ENCODE measurements at places on chromosomes 13 and 19.
A peak's percentile ranks its signal among the peaks of the same experiment; 100 is the strongest.

DNA sequence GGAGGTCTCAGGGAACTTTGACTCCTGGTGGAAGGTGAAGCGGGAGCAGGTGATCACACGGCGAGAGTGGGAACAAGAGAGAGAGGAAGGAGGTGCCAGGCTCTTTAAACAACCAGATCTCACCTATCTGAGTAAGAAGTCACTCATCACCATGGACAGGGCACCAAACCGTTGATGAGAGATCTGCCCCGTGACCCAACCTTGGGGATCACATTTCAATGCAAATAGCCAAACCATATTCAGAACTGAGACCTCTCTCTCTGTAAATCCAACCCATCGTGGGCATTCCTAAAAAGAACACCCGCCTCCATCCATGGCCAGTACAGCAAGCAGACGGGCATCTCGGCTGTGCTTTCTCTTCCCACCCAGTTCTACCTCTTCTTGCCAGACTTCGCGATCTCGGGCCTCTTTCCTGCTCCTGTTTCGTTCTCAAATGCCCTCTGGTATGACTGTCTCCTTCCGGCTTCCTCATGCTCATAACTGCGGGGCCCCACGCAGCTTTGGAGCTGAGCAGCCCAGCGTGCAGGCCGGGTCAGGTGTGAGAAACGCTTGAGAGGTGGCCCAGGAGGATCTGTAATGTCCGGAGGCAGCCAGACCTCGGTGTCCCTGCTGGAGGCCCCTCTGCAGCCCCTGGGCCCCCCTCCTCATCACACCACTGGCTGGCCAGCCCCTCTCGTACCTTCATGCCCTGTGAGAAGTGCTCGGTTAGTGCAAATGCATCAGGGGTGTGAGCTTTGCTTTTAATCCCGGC, 97.0 kb upstream of the GPR183 start:
- peaks cover 8% of the 10 kb centered on the region for H3K27me3 ChIP-seq
- H3K27ac ChIP-seq, result no peak overlapping the region
- H3K36me3 ChIP-seq, result no peaks in the 10 kb centered on the region
- no peaks in the 10 kb centered on the region for H3K4me1 ChIP-seq
- H3K4me3 ChIP-seq, result no peak overlapping the region

- no peaks in the 10 kb centered on the region for H3K27me3 ChIP-seq
- peak overlapping the region; percentile 79 for H3K4me3 ChIP-seq
- H3K27ac ChIP-seq, result peak overlapping the region; percentile 88
- no peaks in the 10 kb centered on the region for H3K36me3 ChIP-seq
Measured at GRCh38 chr13:76992548-76993001, 694 bp downstream of the CLN5 start.

DNA sequence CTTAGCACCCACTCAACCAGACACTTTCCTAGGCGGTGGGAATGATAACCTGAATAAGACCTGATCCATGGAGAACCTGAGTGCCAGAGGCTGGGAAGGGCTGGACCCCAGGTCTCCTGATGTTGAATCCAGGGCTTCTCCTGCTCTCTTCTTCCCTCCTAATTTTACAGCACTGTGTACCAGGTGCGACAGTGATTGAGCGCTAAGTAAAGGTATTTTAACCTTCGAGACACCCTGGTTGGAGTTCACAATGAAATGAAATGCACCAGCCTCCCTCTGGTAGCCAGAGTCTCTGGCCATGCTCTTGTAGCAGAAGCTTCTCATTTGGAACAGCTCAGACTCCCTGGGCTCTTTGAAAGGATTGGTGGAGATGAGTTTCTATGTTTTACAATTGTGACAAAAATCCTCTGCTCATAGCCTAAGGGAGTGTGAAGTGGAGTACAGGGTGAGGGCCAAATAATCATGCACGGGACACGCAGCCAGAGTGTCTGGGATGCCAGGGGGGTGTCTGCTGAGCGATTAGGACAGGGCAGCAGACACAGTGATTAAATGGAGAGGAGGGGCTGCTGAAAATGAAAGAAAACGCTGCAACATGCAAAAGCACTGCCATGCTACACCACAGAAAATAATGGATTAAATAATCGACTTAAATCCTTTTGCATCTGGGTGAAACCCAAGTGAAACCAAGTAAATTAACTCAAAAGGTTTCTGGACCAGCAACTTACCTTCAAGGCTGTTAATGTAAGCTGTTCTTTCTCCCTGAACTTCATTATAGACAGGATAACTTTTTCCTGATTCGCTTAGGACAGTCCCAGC, 83.8 kb downstream of the FAM216B start:
- no peaks in the 10 kb centered on the region for H3K36me3 ChIP-seq
- H3K27me3 ChIP-seq, result peaks cover 3% of the 10 kb centered on the region
- H3K27ac ChIP-seq, result no peak overlapping the region
- no peaks in the 10 kb centered on the region for H3K4me1 ChIP-seq
- H3K4me3 ChIP-seq, result no peak overlapping the region
- no peak for DNase-seq

GRCh38 chr13:67509018-67509417, 278.9 kb upstream of the PCDH9 start:
- DNase-seq, result no peak
- H3K27me3 ChIP-seq, result no peaks in the 10 kb centered on the region
- H3K36me3 ChIP-seq, result no peaks in the 10 kb centered on the region
- H3K4me1 ChIP-seq, result no peaks in the 10 kb centered on the region
- H3K27ac ChIP-seq, result no peak overlapping the region
- H3K4me3 ChIP-seq, result no peak overlapping the region

GRCh38 chr13:20814224-20814910, 40.6 kb upstream of the EEF1AKMT1 start:
- peaks cover under 1% of the 10 kb centered on the region for H3K36me3 ChIP-seq
- no peak overlapping the region for H3K4me3 ChIP-seq
- peaks cover 16% of the 10 kb centered on the region for H3K4me1 ChIP-seq
- H3K27me3 ChIP-seq, result no peaks in the 10 kb centered on the region

DNA sequence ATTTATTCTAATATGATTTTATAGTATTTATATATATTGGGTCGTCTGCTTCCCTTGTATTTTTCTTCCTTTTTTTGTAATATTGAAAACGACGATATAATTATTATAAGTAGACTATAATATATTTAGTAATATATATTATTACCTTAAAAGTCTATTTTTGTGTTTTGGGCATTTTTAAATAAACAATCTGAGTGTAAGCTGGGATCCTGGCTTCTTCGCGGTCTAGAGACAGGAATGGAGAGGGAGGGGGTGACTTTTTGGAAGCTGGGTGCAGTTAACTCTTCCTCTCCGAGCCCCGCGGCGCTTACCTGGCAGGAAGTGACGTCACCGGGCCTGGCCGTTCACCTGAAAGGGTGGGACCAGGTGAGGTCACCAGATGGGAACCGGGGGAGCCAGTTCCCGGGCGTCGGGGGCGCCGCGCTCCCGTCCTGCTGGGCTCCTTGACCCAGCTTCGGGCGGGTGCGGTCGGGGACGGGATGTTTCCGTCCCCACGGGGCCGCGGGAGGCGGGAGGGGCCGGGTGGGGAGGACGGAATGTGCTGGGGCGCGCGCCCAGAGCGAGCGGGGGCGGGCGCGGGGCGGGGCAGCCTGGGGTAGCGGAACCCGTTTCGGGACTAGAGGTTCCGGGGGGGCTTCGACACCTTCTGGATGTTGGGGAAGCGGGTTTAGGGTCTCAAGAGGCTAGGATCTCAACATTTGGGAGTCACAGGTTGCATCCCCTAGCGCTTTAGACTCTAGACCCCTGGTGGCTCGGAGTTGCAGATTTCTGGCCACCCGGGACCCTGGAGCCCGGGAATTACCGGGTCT, 2.8 kb downstream of the ZFP36 start:
- H3K36me3 ChIP-seq, result peaks cover 14% of the 10 kb centered on the region
- H3K27ac ChIP-seq, result peak overlapping the region; percentile 88
- H3K4me3 ChIP-seq, result peak overlapping the region; percentile 75
- no peaks in the 10 kb centered on the region for H3K27me3 ChIP-seq
- DNase-seq, result no peak

DNA sequence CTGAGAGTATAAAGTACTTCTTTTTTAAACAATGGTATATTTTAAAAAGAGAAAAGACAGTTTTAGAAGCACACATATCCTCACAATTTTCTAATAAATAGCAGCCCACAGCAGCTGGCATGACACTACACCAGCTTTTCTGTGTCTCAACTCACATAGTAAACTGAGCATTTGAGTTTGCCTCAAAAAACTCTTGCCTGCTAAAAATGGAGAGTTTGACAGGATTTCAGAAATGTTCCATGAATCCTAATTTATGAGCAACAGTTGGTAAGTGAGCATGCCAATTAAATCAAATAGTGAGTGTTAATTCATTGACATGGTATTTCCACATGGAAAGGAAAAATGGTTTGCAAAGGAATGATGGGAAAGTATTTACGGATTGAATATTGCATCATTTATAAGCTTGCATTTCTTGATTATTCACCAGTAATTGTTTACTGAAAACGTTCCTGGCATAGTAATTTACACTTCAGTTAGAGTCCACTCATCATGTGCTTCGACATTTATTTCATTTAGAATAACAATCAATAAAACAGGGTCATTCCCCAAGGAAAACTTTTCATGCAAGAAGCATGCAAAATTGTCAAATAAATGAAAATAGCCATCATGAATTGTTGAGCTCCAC, 323.0 kb downstream of the EFNB2 start:
- no peak overlapping the region for H3K4me3 ChIP-seq
- no peaks in the 10 kb centered on the region for H3K27me3 ChIP-seq
- no peak for DNase-seq

DNA sequence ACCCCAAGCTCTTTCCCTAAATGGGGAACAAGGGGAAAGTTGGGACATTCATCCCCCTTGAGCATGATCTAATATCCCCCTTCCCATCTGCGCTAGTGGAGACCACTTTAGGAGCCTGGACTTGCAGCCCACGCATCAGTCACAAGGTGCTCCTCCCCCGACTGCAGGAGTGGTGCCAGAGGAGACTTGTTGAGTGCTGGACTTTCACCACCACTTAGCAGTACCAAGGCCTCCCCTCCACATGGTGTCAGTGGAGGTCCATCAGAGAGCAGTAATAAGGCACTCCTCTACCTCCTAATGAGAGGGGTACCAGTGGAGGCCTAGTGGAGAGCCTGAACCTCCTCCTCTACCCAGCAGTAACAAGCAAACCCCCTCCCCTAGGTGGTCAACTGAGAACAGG, 22.5 kb downstream of the CAB39L start:
- H3K27me3 ChIP-seq, result no peaks in the 10 kb centered on the region
- no peak overlapping the region for H3K27ac ChIP-seq
- no peaks in the 10 kb centered on the region for H3K36me3 ChIP-seq
- H3K4me3 ChIP-seq, result no peak overlapping the region
- DNase-seq, result no peak

DNA sequence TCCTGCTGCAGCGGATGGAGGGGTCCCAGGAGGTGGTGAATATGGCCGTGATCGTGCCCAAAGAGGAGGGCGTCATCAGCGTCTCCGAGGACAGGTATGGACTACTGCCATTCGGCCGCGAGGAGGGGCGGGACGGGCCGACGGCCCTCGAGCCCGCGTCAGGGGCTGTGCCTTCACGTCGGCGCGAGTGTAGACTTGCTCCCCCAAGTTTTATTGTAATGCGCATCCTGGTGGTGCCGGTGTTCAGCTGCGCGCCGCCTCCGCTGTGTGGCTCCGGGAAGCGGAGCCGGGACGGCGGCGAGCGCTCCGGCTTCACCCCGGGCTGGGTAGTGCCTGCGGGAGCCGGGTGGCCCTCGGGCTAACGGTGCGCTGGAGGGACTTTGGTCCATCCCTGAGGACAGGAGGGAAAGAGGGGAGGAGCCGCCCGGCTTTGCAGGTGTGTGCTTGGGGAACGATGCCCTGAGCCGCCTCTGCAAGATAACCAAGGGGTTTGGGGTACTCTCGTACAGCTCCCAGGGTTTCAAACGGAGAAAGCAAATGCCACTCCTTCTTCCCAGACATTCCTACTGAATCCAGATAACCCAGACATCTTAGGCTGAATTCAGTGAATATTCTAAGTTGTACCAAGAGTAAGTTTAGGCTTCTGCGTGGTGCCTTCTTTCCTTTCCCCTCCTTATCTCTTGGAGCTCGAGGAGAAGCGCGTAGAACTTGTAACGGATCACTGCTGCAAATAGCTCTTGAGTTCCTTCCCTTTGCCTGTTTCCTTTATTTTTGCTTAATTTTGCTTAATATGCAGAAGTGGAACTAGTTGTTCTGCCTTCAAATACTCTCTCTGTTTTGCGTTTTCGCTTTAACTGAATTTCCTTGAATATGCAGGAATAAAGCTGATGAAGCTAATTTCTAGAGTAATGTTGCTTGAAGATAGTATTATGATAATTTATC, 740 bp downstream of the WDFY2 start:
- DNase-seq, result no peak
- H3K36me3 ChIP-seq, result peaks cover 3% of the 10 kb centered on the region
- peaks cover 49% of the 10 kb centered on the region for H3K4me1 ChIP-seq
- peak overlapping the region; percentile 96 for H3K4me3 ChIP-seq
- no peaks in the 10 kb centered on the region for H3K27me3 ChIP-seq

DNA sequence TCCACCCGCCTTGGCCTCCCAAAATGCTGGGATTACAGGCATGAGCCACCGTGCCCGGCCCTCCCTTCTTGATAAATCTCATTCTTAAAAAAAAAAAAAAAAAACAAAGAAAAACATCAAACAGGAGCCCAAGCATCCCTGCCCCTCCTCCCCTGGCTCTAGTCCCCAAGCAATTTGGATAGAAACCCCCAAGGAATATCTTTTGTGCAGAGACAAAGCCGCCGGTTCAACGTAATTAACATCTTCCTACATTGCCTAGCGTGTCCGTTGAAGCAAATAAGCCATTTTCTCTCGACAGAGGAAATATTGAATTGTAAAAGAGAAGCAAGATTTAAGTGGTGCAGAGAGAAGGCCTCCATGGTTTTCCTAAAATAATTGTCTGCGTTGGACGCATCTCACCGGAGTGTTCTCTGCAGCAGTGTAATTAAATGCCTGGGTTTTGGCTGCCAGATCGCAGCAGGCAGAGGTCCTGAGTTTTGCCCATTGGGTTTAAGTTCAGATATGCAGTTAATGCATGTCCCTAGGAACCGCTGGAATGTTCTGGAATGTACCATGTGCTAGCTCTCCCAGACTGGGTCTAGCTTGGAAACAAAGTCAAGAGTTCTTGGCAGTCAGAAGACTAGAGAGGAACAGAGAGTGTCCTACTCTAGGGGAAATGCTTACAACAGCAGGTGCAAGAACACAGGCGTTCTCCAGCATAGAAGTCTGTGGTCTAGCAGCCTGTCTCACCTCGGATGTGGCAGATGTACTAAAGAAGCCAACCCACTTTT, 30.8 kb downstream of the PIN1 start:
- DNase-seq, result no peak
- H3K36me3 ChIP-seq, result no peaks in the 10 kb centered on the region
- H3K27me3 ChIP-seq, result peaks cover 5% of the 10 kb centered on the region
- no peak overlapping the region for H3K4me3 ChIP-seq
- no peaks in the 10 kb centered on the region for H3K4me1 ChIP-seq

DNA sequence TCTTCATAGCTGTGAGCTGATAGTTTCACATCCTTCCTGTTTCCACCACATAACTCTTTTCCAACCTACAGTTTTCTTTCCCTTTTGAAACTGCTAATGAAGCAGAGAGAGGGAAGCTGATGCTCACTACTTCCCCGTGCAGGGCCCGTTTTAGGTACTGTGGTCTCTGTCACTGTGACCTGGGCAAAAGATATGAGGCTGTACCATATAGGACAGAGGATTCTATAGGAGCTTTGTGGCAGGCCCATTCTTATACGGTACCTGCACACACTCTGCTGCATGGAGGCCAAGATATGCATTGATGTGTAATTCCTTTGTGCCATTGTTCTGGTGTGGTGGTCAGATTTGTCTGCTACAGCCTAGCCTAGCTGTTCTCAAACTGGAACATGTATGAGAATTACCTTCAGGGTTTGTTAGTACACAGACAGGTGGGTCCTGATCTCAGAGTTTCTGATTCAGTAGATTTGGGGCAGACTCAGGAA, 577.3 kb downstream of the LMO7 start:
- H3K4me3 ChIP-seq, result no peak overlapping the region
- H3K36me3 ChIP-seq, result no peaks in the 10 kb centered on the region
- no peak for DNase-seq
- no peaks in the 10 kb centered on the region for H3K27me3 ChIP-seq

- no peaks in the 10 kb centered on the region for H3K4me1 ChIP-seq
- H3K4me3 ChIP-seq, result no peak overlapping the region
- H3K36me3 ChIP-seq, result no peaks in the 10 kb centered on the region
- no peak for DNase-seq
Measured at GRCh38 chr13:31896427-31896826, 135.1 kb upstream of the FRY start.

Data from keratinocyte (primary cell).